ENCODE measurements at places on chromosomes 1 and 21.
A peak's percentile ranks its signal among the peaks of the same experiment; 100 is the strongest.

- H3K27me3 ChIP-seq: no peaks in the 10 kb centered on the region
- H3K36me3 ChIP-seq: no peaks in the 10 kb centered on the region
- no peaks in the 10 kb centered on the region for H3K4me1 ChIP-seq
- H3K4me3 ChIP-seq: no peak overlapping the region
These were observed 31.0 kb downstream of the FOXD2 start for GRCh38 chr1:47468709-47469389.

GRCh38 chr1:84844094-84844493 is 48.9 kb downstream of the LPAR3 start:
- H3K27me3 ChIP-seq: no peaks in the 10 kb centered on the region
- no peak overlapping the region for H3K27ac ChIP-seq
- no peaks in the 10 kb centered on the region for H3K36me3 ChIP-seq
- DNase-seq: no peak

- H3K27ac ChIP-seq: peak overlapping the region; percentile 71
- no peaks in the 10 kb centered on the region for H3K36me3 ChIP-seq
- peak; percentile 83 for DNase-seq
- peaks cover 10% of the 10 kb centered on the region for H3K4me1 ChIP-seq
- H3K4me3 ChIP-seq: no peak overlapping the region
- H3K27me3 ChIP-seq: no peaks in the 10 kb centered on the region
These were observed 22.1 kb downstream of the PTPRF start for GRCh38 chr1:43552813-43553212.

- H3K4me1 ChIP-seq: peaks cover 12% of the 10 kb centered on the region
- no peak for DNase-seq
- no peaks in the 10 kb centered on the region for H3K36me3 ChIP-seq
- H3K27me3 ChIP-seq: peaks cover 77% of the 10 kb centered on the region
- H3K4me3 ChIP-seq: no peak overlapping the region
These were observed 1.8 kb downstream of the LMX1A start for GRCh38 chr1:165354739-165355138.

GRCh38 chr1:228278432-228278941 is 70.6 kb downstream of the OBSCN start:
- no peak for DNase-seq
- H3K36me3 ChIP-seq: no peaks in the 10 kb centered on the region
- no peak overlapping the region for H3K4me3 ChIP-seq
- H3K27me3 ChIP-seq: no peaks in the 10 kb centered on the region
- H3K27ac ChIP-seq: no peak overlapping the region
- no peaks in the 10 kb centered on the region for H3K4me1 ChIP-seq

Measured in colonic mucosa (tissue), 4 donors.